Stimulated activated CD4-positive, alpha-beta T cell treated with anti-CD3 and anti-CD28 coated beads, TNF-alpha, amount 100 ng/mL, for 48 hours (primary cell): ENCODE measurements at places on chromosomes 16 and 17.

GRCh38 chr16:30615358-30616091 is 5.3 kb upstream of the ZNF689 start:
- peak; percentile 76 for DNase-seq

- no peak for DNase-seq
Measured at GRCh38 chr17:39599004-39599664, 8.6 kb downstream of the NEUROD2 start.

DNA sequence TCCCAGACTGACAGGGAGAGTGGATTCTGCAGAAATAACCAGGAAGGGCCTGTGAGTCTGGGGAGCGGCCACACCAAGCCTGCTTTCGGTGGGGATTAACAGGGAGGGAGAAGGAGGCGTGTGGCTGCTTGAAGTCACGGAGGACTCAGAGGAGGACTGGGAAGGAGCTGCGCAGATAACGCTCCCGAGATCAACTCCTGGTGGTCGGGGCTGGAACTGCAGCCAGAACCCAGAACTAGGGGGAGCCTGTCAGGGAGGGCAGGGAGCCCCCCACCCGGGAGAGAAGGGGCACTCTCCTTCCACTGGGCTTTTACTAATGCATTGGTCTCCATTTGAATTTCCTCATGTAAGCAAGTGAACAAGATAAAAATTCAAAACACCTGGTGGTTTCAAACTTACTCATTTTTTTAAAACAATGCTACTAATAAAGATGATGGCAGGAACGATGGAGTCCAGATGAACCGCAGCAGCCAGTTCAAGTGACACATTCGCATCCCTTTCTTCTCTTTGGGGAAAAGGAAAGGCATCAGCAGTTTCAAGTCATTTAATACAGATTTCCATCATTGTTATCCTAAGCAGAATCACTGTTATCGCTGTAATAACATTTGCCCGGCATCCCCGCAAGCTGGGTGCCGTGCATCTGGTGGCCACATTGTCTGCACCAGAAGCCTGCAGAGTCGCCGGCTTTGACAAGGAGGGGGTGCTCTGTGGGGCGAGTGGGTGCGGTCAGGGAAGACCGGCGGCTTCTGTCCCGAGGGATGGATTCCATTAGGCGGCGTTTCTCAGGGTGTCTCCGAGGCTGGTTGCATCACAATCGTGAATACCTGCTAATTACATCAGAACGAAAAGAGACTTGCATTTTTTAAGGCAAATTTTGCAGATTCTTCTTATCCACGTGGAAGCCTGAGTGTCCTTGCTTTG is 183.0 kb downstream of the FOXL1 start:
- DNase-seq, result peak; percentile 38

DNA sequence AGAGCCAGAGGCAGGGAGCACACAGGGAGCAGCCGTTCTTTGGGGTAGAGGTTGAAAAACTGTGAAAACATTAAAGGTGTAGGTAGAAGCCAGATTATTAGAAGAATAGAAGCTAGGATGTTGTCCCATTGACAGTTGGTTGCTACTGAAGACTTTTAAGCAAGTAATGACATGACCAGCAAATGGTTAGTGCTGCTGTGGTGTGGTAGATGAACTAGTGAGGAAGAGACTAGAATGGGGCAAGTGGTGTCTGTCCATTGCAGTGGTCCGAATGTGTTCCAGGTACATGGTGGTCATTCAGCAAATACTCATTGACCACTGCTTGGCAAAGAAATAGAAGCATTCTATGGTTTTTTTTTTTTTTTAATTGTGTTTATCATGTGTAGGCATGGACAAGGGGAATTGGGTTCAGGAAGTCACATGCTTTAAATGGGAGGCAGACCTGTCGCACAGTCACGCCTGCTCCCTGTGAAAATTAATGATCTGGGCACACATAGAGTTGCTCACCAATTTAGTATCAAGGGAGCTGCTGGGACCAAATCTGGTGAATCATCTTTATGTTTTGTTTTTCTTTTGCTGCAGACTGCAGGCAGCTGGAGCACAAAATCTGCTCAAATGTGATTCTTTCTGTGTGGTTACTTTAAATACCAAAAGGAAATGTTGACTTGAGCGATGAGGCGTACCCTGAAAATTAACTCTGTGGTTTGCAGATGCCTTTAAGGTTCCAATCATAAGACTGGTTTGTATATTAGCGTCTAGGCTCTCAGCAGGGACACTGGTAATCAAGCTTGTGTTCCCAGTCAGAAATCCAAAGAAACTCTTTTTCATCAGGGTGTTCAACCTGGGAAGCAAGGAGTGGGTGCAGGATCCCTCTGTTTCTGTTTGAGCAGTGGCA is 30.7 kb downstream of the YPEL2 start:
- no peak for DNase-seq

- DNase-seq, result no peak
Measured at GRCh38 chr17:27367121-27367981, 73.4 kb downstream of the WSB1 start.
